ENCODE measurements at places on chromosomes 3 and 15.

GRCh38 chr3:146861262-146861661 lies 256.1 kb upstream of the PLSCR5 start:
- DNase-seq = no peak

DNA sequence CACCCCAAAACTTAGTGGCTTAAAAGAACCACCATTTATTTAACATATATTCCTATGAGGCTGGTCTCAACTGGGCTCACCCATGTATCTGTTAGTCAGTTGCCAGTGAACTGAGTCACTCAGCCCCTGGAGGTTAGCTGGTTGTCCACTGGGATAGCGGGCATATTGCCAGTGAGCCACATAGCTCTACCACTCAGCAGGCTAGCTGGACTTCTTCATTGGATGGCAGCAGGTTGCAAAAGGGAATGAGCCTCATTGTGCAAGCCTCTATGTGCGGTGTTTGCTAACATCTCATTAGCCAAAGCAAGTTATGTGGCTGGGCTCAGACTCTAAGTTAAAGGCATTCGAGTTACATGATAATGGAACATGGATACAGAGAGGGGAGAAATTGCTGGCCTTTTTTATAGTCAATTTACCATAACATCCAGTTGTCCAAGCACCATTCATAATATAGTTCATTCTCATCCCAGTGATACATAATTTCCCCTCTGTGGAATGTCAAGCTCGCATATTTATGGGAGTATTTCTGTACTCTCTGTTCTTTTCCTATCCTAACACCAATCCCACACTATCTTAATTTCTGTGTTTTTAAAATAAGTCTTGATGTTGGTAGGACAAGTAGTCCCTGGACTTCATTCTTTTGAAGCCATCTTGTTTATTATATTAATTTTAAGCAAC lies 8.7 kb downstream of the BTD start:
- no peak for DNase-seq

DNA sequence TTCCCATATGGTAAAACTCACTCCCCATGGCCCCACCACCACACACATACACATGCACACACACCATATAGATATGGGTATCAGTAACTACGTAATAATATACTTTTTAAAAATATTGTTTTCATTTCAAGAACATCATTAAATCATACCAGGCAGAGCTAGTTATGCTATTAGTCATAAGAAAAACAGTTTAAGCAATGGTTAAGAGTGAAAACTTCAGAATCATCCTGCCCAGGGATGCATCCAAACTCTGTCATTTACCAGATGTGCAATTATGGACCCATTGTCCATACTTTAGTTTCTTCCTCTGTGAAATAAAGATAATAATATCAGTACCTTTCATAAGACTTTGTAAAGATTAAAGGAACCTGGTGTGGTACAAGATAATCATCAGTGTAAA lies 608.3 kb downstream of the RBMS3 start:
- DNase-seq = no peak

GRCh38 chr3:141234283-141234682 lies 2.7 kb downstream of the PXYLP1 start:
- no peak for DNase-seq

DNA sequence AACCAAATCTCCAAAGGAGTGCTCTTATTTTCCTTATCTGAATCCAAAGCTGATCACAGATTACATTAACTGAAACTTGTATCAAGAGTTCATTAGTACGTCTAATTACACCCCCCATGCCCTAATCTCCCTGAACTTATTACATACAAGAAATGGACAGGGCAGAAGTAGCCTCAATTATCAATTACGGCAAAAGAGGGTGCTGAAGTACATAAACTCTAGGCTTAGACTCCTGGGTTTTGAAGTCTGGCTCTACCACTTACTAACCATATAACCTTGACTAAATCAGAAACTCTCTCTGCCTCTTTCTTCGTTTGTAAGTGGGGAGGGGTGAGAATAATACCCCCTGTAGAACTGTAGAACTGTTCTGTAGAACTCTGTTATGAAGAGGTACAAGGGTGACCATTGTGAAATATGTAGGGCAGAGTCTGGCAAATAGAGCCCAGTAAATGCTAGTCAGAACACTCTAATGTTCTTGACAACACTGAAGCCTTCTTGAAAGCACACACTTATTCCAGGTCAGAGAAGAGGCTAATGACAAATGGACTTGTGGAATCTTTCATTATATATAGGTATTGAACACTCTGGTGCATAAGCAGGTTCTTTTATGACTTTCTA lies 19.6 kb upstream of the OR5K4 start:
- DNase-seq = no peak

GRCh38 chr3:142577696-142578328 lies 721 bp downstream of the ATR start:
- no peak for DNase-seq

DNA sequence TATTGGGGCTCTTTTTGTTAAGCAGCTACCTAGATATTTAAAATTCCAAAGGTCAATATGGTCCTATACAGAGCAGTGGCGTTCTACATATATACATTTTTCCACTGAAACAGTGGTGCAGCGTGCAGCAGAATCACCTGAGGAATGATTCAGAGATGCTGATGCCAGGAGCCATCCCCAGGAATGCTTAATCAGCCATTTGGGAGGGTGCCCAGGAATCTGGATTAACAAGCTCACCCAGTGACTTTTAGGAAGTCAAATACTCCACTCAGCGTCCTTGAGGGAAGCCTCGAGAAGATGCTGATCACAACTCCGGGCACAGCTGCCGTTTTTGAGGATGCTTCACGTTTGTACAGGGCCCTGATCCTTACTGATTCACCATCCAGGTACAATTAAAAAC lies 82.6 kb upstream of the ARHGEF3 start:
- no peak for DNase-seq

- DNase-seq = no peak
Measured at GRCh38 chr3:42067326-42067725, 23.8 kb upstream of the TRAK1 start.

DNA sequence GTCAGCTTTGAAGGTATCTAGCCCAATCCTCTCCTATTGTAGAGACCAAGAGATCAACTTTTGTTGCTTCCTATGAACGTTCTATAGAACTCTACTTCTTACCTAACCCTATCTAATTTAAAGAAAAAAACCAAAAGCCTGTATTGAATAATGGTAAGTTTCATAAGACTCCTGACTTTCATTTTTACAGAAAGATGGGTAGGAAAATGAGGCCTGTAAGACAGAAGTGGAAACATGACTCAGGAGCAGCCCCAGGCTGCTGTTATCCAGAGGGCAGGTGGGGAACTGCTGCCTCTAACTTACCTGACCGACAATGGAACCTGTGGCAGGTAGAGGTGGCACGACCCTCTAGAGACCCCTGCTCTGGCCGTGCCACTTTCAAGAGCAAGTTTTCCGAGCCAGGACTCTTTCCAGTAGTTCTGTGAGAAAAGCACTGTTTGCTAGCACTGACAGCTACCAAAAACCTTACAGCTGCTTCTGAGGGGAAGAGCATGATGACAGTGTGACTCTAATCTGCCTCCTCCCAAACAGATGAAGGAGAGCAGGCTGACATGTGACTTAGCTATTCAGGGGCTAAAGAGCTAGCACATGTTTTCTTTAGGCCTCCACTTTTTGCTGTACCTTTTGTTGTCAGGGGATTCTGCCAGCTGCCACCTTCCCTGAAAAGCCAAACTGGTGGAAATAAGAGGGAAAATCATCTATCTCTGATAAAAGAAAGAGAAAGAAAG lies 17.5 kb downstream of the POPDC2 start:
- no peak for DNase-seq

DNA sequence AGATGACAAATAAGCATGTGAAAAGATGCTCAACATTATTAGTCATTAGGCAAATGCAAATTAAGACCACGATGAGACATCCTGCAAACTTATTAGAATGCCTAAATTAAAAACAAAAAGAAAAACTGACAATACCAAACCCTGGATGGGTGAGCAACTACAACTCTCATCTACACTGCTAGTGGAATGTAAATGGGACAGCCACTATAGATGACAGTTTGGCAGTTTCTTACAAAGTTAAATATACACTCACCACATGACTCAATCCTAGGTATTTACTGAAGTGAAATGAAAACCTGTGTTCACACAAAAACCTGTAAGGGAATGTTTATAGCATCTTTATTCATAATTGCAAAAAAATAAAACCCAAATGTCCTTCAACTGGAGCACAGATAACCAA lies 74.7 kb downstream of the NPTN start:
- no peak for DNase-seq

DNA sequence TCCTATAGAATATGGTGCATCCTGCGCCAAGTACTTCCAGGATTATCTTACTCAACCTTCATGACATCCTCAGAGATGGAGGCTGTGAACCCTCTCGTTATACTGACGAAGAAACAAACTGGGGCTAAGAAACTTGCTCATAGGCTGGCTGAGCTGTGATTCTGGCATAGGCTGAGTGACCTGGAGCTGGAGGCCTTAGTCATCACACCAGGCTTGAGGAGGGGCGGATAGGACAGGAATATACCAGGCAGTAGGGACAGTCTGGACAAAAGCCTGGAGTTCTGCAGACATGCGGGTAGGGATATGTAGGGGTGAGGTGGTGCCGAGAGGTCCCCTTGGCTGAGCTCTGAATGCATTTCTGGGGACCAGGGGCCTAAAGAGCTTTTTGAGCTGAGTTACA lies 18.1 kb downstream of the HEMK1 start:
- no peak for DNase-seq

- no peak for DNase-seq
Measured at GRCh38 chr3:50517721-50518206, 14.3 kb upstream of the CACNA2D2 start.

GRCh38 chr15:49303003-49303402 lies 120.0 kb upstream of the FGF7 start:
- no peak for DNase-seq

- DNase-seq = no peak
Measured at GRCh38 chr15:92884436-92885223, 15.5 kb upstream of the CHD2 start.

DNA sequence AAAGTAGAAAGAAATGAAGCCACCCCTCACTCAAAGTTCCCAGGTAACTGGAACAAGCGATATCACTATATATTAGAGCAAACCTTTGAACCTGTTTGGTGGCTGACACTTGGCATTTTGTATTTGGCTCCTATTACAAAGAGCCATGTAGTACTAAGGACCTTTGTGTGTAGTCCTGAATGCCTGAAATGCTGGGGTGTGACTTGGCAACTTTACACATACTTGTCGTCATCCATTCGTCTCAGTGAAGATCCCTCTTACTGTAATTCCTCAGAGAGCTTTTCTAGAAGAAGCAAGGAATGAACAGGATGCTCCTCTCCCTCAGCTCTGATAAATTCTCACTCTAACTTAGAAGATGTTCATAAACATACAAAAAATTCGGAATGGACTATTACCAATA lies 216.1 kb upstream of the CDIN1 start:
- no peak for DNase-seq

DNA sequence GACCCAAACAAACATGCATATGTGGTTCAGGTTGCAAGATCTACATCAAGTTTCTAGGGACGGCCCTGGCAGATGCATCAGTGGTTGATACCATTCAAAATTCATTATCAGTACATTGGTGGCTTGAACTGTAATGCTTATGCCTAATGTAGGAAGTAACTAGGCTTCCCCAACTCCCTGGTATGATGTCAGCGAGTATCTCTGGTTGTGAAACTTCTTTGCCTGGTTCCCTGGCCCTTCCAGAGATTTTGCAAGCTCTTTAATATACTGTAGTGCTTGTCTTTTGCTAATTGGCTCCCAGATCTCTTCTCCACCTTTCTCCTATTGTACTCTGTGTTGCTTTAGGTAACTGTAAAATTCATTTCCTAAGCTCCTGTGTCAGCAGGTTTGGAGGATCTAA lies 114.8 kb upstream of the RARB start:
- DNase-seq = no peak

All from stimulated activated CD8-positive, alpha-beta memory T cell treated with anti-CD3 and anti-CD28 coated beads, Interleukin-7, amount 100 ng/mL, for 1 hour (primary cell).